ENCODE measurements at places on chromosomes 12 and 14. TPM values are rescaled to one million over a fixed set of nuclear protein-coding genes. Genes with fewer than 3 reads are reported as not detected.

The TBX3 gene
- 7.2 TPM for total RNA-seq

The DAD1 gene
- total RNA-seq: 163 TPM

The PLEKHG7 gene
- total RNA-seq: 0.32 TPM

The CPNE6 gene
- 0.45 TPM for total RNA-seq

The AKAP3 gene
- 3.3 TPM for total RNA-seq

The SRSF9 gene
- total RNA-seq: 216 TPM

The BCL2L2 gene
- total RNA-seq: 26.2 TPM
